ENCODE measurements at places on chromosomes 7 and 10.

GRCh38 chr7:977326-978048 is 2.1 kb upstream of the COX19 start:
- no peak for DNase-seq

DNA sequence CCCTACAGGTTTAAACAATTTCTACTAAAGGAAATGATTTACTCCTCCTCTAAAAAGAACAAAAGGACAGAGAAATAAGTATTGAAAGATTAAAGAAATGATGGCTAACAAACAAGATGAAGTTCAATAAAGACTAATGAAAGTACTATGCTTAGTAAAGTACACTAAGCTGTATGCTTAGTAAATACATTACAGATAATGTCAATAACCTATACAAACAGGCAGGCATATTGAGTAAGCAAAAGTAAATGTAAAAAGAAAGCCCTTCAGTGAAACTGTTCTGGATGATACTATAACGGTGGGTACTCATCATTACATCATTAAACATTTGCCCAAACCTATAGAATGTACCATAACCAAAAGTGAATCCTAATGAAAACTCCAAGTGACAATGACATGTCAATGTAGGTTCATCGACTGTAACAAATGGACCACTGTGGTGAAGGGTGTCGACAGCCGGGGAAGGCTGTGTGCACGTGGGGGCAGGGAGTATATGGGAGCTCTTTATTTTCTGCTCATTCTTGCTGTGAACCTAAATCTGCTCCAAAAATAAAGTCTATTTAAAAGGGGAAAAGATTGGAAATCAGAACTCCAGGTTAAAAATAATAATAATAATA is 34.0 kb downstream of the CYTH3 start:
- DNase-seq, result no peak

DNA sequence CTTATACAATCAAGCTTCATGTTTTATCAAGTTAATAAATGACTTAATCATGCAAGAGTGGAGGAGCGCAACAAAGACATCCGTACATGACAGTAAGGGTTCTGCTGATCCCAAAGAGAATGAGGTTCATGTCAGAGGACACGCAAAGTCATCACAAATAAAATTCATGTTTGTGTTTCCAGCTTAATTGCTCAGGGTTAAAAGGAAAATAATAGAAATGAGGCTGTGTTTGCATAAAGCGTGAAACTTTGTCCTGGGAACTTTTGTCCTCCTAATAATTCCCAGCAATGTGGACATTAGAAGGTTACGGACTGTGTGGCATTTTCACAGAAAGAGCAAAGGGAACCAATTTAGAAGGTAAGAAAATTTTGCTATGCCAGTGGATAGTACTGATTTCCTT is 237.3 kb downstream of the INHBA start:
- DNase-seq, result no peak

GRCh38 chr7:156608173-156608478 is 32.4 kb upstream of the RNF32 start:
- DNase-seq, result no peak

DNA sequence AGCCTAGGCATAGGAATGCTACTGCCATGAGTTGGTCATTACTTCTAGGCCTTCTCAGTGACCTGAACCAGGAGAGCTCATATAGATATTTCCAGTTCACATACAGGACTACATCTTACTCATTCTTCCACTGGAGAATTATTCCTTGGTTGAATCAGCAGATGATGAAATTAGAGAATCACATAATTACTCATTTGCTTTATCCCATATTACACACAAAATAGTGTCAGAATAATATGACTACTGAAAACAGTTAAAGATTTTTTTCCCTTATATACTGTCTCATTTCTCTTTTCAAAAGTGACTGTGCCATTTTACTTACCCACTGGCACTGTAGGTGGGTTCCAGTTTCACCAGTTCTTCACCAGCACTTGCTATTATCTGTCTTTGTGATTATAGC is 18.5 kb downstream of the BMS1 start:
- DNase-seq, result no peak

DNA sequence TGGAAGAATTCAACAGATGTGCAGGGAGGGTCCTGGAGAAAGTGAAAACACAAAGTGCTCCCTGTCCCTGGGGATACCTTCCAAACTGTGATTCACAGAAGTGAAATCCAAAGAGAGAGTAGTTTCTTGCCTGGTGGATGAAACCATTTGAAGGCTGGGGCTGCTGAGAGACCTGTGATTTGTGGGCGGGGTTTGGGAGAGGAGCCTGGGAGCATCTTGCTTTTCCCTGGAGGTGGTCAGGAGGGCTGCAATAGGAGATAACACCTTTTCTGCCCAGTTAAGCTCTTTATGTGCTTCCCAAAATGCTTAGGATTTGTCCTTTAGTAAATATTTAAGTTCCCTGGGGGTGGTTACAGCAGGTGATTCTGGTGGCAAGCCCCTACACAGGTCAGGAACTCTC is 105.3 kb upstream of the TPK1 start:
- no peak for DNase-seq

Data from NCI-H2081 treated with DMSO at 0.1 percent for 48 hours (cell line).